ENCODE measurements at places on chromosomes 3 and 15.
A peak's percentile ranks its signal among the peaks of the same experiment; 100 is the strongest.

- no peak for DNase-seq
Measured at GRCh38 chr3:64067506-64068346, 44.4 kb upstream of the PSMD6 start.

DNA sequence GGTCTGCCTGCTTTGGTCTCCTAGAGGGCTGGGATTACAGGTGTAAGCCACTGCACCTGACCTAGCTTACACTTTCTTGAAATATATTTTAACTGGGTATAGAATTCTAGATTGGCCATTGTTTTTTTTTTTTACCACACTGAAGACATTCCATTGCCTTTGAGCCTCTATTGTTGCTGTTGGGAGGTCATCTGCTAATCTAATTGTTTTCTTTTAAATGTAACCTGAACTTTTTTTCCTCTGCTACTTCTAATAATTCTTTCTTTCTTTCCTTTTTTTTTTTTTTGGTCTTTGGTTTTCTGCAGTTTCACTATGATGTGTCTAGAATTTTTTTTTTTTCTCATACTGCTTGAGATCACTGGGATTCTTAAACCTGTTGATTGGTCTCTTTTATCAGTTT is 28.1 kb downstream of the ERICH6 start:
- no peak for DNase-seq

DNA sequence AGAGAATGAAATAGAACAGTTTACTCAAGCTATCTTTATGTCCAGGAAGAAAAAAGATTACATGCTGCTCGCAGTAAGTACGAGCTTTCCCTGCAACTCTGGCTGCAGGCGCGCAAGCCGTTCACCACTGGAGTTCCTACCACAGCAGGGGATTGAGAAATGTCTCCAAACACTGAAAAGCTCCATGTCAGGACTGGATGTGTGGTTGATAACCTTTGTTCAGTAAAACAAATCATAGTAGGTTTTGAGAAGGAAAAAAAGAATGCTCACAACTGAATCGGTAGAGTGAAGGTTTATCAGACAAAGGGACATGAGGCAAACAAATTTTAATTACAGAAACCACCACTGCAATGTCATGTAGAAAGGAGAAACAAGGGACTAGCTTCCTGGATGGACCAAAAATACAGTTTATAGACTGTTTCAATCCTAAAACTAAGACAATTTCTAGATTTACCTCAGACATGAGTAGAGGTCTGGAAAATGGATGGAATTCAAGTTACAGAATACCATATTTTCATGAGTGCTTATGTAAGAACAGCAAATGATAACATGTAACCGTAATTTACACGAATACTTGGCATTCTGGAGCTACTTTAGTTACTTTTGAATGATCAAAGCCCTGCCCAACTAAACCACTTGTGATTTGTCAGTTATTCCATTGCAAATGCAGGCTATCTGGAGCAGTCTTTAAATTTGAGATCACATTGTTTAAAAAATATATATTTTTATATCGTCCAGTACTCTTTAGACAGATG is 471.1 kb downstream of the SHQ1 start:
- no peak for DNase-seq

DNA sequence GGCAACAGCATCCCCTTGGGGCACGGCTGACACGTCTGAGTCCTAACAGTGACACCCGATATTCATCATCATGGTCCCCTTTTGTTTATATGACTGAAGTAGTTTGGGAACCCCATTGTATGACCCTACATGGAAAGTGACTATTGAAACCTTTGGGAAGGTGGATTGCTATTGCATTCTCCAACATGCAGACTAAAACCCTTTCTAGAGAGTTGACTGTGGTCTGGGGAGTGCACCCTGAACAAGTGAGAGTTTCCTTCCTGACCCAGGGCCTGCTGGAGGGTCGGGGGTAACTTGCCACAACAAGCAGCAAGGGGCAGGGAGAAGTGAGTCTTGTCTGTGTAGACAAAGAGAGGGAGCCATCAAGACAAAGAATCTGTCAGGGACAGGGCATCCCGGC is 54.4 kb downstream of the ISG20 start:
- DNase-seq, result peak; percentile 21

DNA sequence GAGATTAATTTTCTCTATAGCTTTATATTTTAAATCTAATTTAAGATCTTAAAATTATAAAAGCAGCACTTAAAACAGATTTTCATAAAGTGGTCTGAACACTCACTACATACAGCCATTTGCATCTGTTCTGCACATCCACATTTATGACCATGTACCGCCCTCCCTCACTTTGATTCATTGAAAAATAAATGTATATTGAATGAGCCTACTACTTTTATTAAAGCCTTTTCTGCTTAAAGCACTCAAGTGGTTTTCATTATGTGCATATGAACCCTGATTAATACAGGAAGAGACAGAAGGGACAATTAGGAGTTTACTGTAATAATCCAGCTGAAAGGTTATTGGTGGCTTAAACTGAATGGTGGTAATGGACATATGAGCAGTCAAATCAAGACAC is 129.4 kb downstream of the DLG1 start:
- DNase-seq, result no peak

GRCh38 chr15:62883938-62884479 is 158.5 kb upstream of the TPM1 start:
- DNase-seq, result no peak

DNA sequence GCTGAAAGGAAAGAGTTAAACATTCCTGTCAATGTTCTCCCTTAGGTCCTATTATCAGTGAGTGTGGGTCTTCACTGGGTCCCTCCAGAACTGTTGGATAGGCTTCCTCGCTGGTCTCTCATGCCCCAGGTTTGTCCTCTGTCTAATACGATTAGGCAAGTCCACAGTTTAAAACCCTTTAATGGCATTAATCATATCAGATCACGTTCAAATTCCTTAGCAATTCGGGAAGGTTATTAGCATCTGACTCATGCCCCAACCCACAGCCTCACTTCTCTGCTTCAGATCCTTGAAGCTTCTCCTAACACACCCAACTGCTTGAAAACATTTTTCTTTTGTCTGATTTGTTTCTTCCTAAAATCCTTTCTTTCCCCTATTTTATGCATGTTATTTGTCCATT is 224.3 kb upstream of the ATP10A start:
- DNase-seq, result no peak

DNA sequence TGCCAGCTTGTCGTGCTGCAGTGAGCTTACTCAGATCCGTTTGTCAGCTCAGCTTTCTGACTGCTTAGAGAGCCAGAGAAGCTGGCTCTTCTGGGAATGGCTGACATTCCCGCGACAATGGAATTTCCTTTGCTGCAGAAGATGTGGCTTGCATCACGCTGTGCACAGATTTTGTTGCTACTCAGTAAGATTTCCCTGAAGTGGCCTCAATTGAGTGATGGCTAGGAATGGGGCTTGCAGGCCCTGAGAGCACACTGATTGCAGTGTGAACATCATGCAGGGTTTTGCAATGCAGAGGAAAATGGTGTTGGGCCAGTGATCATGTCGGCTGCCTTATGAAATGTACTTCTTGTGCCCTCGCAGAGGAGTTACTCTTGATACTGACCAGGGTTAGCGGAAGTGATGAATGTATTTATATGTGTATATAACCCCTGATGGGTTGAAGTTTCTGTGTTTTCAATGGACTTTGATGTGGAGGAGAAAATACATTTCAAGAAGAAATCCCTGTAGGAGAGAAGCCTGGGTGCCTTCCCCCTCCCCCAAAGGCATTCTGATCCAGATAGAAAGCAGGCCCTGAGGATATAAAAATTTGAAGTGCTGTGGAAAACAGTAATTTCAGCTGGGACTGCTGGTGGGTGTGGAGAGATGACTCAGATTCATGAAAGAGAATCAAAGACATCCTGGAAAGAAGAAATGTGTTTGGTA is 102.5 kb upstream of the PDZRN3 start:
- peak; percentile 91 for DNase-seq

DNA sequence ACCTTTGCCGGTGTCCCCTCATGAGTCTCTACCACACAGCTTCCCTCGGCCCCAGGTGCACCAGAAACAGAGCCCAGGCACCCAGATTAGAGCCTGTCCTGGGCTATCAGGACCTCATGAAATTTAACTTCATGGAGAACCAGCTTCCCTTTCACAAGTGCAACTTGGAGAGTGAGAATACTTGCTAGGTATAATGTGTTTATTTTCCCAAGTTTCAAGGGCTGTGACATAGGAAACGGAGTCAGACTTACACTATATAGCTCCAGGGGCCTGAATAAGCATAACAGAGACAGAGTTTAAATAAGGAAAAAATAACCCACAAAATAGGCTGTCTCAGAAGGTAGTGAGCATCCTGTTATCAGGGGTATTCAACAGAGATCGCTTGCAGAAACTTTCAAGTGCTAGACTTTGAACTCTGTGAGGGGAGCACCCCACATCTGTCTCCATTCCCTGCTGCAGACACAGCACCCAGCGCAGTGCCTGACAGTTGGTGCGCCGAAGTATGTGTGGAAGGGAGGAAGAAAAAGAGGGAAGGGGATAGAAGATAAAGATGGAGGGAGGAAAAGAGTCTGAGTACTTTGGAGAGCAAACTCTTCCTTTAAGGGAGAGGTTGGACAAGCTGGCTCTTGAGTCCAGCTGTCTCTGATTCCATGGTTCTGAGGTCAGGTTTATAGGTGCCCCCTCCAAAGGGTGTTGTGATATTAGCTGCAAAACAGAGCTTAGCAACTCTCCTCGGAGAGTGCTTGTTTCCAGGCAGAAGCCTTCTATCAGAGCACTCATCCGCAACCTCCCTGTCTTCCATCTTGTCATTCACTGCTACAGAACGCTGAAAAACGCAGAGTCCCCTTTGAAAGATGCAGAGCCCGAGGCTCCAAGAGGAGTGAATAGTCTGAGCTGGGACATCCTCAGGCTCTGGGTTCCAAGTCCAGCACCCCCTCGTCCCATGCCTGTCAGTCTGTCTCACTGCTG is 84.8 kb downstream of the CPN2 start:
- peak; percentile 45 for DNase-seq

GRCh38 chr3:112000966-112001365 is 2.2 kb downstream of the TAGLN3 start:
- no peak for DNase-seq
